ENCODE measurements at places on chromosomes 1 and 21. TPM values are rescaled to one million over a fixed set of nuclear protein-coding genes. Genes with fewer than 3 reads are reported as not detected.

The SPRR2B gene
- not detected for total RNA-seq

The OR10J1 gene
- total RNA-seq: 0.25 TPM

The METTL25B gene
- total RNA-seq: 12.0 TPM

The SYT14 gene
- total RNA-seq: 3.3 TPM

The MPL gene
- total RNA-seq: not detected

The B3GALT2 gene
- total RNA-seq: under 0.01 TPM

The CCDC17 gene
- total RNA-seq: 0.77 TPM

The FAM43B gene
- total RNA-seq: under 0.01 TPM

The PEX11B gene
- total RNA-seq: 29.0 TPM

The ZFP69B gene
- total RNA-seq: 2.2 TPM

The GNPAT gene
- total RNA-seq: 58.4 TPM

The SLAMF1 gene
- total RNA-seq: not detected

The LCE1F gene
- total RNA-seq: not detected

The SLC35D1 gene
- total RNA-seq: 20.4 TPM

The CHI3L2 gene
- total RNA-seq: 0.22 TPM

The PPCS gene
- 35.3 TPM for total RNA-seq
